ENCODE measurements at places on chromosomes 6 and 20. TPM values are rescaled to one million over a fixed set of nuclear protein-coding genes. Genes with fewer than 3 reads are reported as not detected.

The SOX18 gene
- not detected for polyA plus RNA-seq

The OR2H2 gene
- polyA plus RNA-seq = not detected

The TMEM239 gene
- 0.03 TPM for polyA plus RNA-seq

The ANKRD6 gene
- polyA plus RNA-seq = 0.63 TPM

The ETV7 gene
- polyA plus RNA-seq = 0.18 TPM

The MOG gene
- polyA plus RNA-seq = not detected

The SUMO4 gene
- polyA plus RNA-seq = not detected

The SLC22A2 gene
- not detected for polyA plus RNA-seq

The TFB1M gene
- polyA plus RNA-seq = 18.0 TPM

The C6orf132 gene
- polyA plus RNA-seq = 0.87 TPM

The ATP6V1G2 gene
- 16.0 TPM for polyA plus RNA-seq

The IL20RA gene
- 0.10 TPM for polyA plus RNA-seq

- no peak for DNase-seq
These were observed 7.3 kb upstream of the CBFA2T2 start for GRCh38 chr20:33482581-33482980.

DNA sequence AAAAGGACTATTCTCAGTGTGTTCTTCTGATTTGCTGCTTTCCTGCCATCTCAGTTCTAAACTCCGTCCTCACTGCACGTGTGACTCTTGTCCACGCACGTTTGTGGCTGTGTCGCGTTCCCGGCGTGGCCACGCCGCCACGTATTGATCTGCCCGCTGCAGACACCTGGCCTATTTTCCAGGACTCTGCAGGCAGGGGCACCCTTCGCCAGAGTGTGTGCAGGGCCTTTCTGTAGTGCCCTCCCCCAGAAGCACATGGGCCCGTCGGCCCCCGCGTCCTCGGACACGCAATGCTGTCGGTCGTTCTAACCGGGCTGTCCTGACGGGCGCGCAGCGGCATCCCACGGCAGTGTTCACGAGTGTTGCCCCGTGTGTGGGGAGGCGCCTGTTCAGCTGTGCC lies 87.6 kb downstream of the YTHDF1 start:
- DNase-seq = no peak

- DNase-seq = no peak
These were observed 136.7 kb downstream of the AIG1 start for GRCh38 chr6:143197377-143197776.

DNA sequence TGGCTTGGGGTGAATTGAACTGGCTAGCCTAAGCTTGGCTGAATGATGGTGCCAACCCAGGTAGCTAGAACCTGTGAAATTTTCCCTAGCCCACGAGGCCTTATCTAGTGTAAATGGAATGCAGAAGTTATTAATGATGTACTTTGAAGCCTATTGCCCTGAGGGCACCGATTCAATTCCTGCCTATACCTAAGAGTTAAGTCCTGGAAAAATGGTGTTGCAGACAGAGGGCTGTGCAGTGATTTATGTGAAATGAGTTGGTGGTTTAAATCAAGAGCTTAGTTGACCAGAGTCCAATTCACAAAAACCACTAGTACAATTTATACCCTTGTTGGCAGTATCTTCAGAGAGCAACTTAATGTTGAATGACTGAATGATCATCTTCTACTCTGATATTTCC lies 373.8 kb upstream of the JAG1 start:
- DNase-seq = no peak

DNA sequence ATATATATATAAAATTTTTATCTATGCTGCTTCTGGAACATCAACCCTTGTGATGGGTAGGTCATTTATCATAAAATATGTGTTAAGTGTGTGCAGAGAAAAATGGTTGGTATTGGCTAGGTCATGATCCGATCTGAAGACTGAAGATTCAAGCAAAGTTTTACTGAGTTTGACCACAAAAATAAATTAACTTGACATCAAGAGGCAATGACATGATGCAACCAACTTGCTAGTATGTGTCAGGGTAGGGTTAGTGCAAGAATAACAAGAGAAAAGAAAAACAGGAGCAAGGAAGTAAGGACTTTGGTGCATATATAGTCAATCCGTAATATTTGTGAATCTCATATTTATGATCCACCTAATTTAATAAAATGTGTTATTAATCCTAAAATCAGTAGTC lies 1202.0 kb upstream of the ADGRB3 start:
- peak; percentile 1 for DNase-seq

All from fibroblast of lung (primary cell).